ENCODE measurements at places on chromosomes 1 and 21. TPM values are rescaled to one million over a fixed set of nuclear protein-coding genes. Genes with fewer than 3 reads are reported as not detected.

DNA sequence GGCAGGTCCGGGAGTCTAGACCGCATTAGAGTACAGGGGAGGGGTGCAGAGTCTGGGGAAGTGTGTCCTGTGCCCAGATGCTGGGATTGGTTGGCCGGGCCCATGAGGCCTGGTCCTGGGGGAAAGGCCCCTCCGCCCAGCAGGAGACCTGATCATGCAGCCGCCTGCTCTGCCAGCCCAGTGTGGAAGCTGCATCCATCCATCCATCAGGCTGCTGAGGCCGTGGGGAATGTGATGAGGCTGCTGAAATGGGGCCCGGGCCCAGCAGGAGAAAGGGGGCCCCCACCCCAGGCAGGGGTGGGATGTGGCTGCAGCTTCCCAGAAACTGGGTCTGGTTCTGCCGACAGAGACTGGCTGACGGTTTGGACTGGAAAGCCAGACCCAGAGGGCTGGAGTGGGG lies 37.2 kb downstream of the EPHA2 start:
- no peak for ATAC-seq

DNA sequence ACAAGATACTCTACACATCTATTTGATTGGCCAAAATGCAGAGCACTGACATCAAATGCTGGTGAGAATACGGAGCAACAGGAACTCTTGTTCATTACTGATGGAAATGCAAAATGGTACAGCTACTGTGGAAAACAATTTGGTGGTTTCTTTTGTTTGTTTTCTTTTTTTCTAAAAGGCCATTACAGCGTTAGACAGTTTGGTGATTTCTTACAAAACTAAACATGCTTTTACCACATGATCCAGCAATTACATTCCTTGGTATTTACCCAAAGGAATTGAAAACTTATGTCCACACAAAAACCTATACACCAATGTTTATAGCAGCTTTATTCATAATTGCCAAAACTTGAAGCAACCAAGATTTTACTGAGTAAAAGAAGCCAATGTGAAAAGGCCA lies 66.4 kb upstream of the FBXO28 start:
- ATAC-seq, result no peak

DNA sequence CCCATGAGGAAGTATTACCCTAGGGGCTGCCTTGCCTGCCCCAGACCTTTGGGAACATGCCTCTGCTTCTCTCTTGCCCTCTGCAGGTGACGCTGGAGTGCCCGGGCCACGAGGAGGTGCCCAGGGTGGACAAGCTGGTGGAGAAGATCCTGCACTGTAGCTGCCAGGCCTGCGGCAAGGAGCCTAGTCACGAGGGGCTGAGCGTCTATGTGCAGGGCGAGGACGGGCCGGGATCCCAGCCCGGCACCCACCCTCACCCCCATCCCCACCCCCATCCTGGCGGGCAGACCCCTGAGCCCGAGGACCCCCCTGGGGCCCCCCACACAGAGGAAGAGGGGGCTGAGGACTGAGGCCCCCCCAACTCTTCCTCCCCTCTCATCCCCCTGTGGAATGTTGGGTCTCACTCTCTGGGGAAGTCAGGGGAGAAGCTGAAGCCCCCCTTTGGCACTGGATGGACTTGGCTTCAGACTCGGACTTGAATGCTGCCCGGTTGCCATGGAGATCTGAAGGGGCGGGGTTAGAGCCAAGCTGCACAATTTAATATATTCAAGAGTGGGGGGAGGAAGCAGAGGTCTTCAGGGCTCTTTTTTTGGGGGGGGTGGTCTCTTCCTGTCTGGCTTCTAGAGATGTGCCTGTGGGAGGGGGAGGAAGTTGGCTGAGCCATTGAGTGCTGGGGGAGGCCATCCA lies 7.8 kb upstream of the HTR6 start:
- ATAC-seq, result no peak

GRCh38 chr1:183892351-183892793 lies 87.5 kb downstream of the RGL1 start:
- ATAC-seq, result no peak

The TRIM67 gene
- total RNA-seq, result not detected

Data from activated T-helper 17 cell treated with anti-CD3 and anti-CD28 coated beads, Interleukin-2, amount 50 U/mL, for 72 hours (primary cell).